ENCODE measurements at places on chromosomes 1 and 21.
A peak's percentile ranks its signal among the peaks of the same experiment; 100 is the strongest.

DNA sequence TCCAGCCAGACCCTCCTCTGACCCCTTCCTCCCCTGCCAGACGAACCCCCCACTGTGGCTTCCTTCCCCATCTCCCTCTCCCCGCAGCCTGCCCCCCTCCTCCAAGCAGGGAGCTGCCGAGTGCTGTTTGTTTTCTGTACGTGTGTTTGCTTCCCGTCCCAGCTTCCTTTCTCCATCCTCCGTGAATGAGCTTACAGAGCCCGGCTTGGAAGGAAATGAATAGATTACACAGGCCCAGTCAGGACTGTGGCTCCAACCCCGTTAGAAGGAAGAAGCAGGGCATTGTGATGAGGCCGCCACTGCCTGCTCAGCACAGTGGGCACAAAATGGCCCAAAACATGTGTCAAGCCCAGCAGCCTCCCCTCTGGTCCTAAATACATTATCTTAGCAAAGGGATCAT lies 123.2 kb downstream of the IGSF21 start:
- no peak for DNase-seq

- no peak for DNase-seq
These were observed 30.2 kb downstream of the AGPAT3 start for GRCh38 chr21:43895196-43895595.

- DNase-seq: no peak
These were observed 17.7 kb downstream of the IRF2BP2 start for GRCh38 chr1:234592240-234592639.

- DNase-seq: no peak
These were observed 3.2 kb downstream of the ANXA9 start for GRCh38 chr1:150985179-150985825.

- no peak for DNase-seq
These were observed 21.1 kb downstream of the NCF2 start for GRCh38 chr1:183569141-183569540.

- no peak for DNase-seq
These were observed 2.3 kb downstream of the KCNC4 start for GRCh38 chr1:110212169-110213142.

- DNase-seq: peak; percentile 80
These were observed 38.5 kb downstream of the MSTO1 start for GRCh38 chr1:155648207-155649147.

DNA sequence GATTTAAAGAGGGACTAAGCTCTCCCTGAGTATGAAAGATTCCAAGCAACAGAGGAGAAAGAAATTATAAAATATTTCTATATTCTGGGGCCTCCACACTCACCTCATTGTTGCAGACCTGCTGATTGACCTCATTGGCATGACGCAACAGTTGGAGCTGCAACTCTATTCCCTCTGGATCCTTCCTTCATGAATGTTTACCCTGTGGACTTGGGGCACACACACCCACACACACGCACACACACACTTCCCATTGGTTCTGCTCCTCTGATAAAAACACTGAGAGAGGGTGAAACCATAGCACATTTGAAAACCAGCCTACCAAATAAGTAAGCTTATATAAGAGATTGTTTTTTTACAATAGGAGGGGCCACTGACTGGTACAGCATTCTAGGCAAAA lies 159.1 kb downstream of the BRINP2 start:
- DNase-seq: no peak

All from inflammatory macrophage (primary cell).